ENCODE measurements at places on chromosomes 16 and 17. TPM values are rescaled to one million over a fixed set of nuclear protein-coding genes. Genes with fewer than 3 reads are reported as not detected.

The SLFN13 gene
- 7.7 TPM for total RNA-seq

The PRDM7 gene
- total RNA-seq, result not detected

The ALOX15B gene
- 0.06 TPM for total RNA-seq

The MVD gene
- total RNA-seq, result 39.5 TPM

The CCDC40 gene
- 6.9 TPM for total RNA-seq

The TMEM88 gene
- 2.7 TPM for total RNA-seq

The TP53TG3B gene
- not detected for total RNA-seq

DNA sequence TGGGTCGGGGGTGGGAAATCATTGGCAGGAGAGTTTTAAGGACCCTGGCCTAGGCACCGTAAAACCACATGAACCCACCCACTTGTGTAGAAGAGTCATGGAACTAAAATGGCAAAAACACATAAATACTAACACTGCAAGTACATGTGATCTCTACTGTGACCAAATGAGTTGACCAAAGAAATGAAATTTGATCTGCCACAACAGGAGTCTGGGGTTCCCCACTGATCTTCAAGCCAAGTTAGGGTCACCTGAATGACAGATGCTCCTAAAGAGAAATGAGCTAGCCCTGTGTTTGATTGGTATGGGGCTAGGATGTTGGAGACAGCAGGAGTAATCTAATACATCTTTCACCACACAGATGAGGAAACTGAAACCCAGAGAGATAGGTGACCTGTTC lies 21.5 kb upstream of the SKAP1 start:
- no peak for DNase-seq

DNA sequence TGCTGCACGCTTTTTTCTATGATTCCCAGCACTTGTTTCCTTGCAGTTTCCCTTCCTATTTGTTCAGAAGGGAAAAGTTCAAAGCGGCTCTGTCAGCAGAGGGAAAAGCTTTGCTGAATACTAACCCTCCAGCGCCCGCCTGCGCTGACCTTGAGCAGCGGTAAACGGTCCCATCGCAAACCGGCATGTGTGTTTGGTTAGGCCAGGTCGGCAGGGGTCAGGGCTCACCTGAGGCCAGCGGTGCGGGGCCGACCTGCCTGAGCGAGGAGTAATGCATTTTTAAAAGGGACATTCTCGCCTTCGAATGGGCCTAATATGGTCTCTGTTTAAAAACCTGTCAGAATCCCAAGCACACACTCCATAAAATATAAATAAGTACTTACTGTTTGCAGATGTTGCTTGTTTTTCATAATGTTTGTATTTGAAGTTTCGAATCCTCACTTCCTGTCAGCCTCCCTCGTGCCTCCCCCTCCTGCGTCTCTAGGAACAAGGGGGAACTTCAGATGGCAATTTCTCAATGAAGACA lies 110.1 kb downstream of the IRX3 start:
- no peak for DNase-seq

- DNase-seq, result no peak
Observed at GRCh38 chr16:66304961-66305360, 61.5 kb upstream of the CDH5 start.

- DNase-seq, result no peak
Observed at GRCh38 chr17:58268326-58268725, 12.4 kb downstream of the MPO start.

GRCh38 chr16:22317001-22317530 lies 19.9 kb downstream of the POLR3E start:
- no peak for DNase-seq

DNA sequence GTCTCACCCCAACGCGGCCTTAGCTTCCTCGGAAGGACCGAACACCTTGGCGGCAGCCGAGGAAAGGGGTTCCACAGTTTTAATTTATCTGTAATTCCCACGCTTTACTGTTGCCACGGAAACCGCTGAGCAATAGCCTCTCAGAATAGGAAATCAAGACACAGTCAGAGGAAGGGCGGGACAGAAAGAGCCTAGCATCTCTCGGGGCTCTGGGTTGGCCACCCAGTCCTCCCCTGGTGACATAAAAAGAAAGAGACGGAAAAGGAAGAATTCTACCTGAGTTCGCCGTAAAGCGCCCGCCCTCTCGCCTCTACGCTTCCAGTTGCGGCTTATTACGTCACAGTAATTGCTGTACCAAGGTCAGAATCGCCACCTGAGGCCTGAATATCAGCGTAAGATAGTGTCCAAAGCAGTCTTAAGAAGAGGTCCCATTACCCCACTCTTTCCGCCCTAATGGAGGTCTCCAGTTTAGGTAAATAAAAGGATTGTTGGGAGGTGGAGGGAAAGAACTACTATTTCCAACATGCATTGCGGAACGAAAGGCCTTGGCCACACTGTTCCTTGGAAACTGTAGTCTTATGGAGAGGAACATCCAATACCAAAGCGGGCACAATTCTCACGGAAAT lies 761 bp upstream of the NBR1 start:
- peak; percentile 86 for DNase-seq

DNA sequence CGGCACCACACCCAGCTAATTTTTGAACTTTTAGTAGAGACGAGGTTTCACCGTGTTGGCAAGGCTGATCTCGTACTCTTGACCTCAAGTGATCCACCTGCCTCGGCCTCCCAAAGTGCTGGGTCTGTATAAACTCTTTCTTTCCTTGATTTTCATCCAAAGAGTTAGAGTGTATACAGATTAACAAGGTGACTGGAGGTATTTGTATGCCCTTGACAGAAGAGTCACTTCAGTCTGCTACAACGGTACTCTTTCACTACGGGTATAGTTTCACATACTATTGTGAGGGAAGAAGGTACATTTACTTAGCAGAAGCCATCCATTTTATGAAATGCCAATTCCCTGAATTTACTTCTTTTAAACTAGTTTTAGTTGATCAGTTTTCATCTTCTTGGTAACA lies 32.5 kb downstream of the PPM1E start:
- DNase-seq, result no peak

DNA sequence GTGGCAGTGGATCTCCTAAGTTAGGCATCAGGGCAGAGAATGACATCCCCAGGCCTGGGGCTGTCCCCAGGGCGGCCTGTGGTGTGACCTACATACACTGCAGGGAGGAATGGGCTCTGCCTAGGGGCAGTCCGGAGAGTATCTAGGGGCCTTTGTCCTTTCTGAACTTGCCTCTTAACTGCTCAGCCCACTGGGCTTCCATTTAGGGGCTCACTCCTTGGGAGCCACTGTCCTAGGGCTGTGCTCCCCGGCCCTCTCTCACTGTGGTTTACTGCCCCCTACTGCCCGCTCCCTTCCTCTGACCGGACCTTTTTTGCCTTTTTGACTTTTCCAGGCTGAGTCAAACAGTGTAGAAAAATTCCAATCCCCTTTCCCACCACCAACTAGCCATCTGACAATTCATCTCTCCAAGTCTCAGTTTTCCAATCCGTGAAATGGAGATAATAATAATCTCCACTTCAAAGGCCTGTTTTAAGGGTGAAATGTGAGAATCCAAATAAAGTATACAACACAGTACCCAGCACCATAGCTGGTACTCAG lies 66.8 kb downstream of the DNAH3 start:
- no peak for DNase-seq

GRCh38 chr16:1865902-1866690 lies 5.9 kb downstream of the MEIOB start:
- no peak for DNase-seq

DNA sequence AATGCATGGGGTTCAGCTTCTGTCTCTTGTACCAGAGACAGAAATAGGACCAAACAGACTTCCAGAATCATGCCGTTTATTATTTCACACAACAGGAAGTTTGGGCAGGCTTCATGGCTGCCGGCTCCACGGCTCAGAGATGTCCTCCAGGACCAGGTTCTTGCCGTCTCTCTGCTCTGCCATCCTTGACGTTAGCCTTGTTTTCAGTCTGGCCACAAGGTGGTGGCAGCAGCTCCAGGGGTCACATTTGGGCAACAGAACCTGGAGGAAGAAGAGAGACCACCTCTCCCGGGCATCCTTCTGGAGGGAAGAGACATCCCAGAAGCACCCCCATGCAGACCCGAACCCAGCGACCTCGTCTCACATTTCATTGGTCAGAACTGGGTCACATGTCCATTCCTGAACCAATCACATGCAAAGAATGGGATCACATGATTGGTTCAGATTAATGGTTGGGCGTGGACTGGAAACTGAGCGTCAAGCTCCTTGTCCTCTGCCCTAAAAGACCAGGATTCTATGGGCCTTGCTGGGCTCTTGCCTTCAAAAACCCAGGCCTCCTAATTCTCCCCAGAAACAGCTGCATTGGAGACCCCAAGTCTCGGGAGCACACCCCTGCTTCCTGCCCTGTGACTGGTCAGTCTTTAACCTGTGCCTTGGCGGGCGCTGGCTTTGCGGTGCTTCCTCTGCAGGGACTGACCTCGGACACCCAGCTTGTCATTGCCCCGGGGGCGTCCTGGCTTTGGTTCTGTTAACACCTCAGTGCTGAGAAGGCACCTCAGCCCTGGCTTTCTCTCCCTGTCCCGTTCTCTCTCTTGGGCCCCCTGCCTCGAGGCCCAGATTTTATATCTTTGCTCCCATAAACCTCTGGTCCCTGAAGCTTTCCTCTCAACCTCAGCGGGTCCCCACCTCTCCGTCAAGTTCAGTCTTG lies 63.3 kb downstream of the IRF8 start:
- DNase-seq, result no peak

DNA sequence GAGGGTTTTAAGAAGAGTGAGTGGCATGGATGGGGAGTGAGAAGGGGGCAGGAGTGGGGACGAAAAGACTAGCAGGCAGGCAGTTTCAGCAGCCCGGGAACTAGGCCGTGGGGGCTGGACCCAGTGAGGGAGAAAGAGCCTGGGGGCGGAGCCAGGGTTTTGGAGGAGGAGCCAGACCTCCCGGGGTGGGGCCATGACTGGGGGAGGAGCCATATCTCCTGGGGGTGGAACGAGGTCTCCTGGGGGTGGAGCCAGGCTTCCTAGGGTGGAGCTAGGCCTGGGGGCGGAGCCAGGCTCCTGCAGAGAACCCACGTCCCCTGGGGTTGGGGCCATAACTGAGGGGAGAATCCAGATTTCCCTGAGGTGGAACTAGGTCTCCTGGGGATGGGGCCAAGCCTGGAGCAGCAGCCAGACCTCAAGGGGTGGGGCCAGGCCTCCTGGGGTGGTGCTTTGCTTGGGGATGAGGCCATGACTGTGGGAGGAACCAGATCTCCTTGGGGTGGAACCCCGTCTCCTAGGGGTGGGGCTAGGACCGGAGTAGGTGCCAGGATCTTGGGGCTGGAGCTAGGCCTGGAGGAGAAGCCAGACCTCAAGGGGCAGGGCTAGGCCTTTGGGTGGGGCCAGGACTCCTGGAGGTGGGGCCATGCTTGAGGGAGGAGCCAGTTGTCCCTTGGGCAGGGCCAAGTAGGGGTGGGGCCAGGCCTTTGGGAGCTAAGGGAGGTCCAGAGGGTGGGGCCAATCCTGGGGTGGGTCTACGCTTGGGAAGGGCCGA lies 41.7 kb upstream of the JPH3 start:
- no peak for DNase-seq

- DNase-seq, result no peak
Observed at GRCh38 chr17:65058593-65058992, 2.1 kb upstream of the GNA13 start.

GRCh38 chr17:64780096-64781013 lies 118.2 kb upstream of the SMURF2 start:
- peak; percentile 9 for DNase-seq

DNA sequence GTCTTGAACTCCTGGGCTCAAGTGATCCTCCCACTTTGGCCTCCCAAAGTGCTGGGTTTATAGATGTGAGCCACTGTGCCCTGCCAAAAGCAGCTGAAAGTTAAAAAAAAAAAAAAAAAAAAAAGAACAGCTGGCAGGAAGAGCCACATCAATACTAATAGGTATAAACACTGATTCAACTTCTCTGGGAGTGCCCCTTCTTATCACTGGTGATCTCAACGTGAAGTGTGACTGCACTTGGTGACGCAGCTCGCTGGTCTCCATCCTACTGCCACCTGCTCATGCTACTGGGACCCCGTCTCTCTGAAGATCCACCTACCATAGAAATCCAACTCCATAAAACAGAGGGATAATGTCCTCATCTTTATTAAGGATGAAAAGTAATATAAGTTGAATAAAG lies 40.8 kb downstream of the RNF157 start:
- DNase-seq, result no peak

DNA sequence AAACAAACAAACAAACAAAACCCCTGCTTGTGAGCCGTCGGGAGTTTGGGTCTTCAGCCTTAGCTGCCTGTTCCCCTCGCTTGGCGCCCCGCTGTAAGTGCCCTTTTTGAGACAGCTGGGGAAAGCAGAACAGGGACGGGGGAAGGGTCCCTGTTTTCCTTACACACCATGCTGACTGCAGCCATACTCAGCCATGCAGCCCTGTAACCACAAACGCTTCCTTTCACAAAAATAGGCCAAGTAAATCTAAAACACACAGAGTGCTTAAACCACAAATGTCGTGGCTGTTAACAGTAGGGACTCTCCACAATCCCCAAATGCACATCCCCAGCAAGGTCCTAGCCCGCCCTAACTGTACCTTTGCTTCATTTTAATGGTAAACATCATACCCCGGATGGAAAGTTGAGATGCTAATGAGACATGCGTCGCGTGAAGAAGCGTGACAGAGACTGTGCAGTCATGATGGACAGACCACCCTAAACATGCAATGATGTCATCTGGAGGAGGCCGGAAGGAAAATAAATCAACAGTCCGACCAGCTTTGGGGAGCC lies 129.9 kb downstream of the MGAT5B start:
- no peak for DNase-seq

GRCh38 chr16:75971334-75971733 lies 245.0 kb upstream of the CPHXL start:
- DNase-seq, result no peak

DNA sequence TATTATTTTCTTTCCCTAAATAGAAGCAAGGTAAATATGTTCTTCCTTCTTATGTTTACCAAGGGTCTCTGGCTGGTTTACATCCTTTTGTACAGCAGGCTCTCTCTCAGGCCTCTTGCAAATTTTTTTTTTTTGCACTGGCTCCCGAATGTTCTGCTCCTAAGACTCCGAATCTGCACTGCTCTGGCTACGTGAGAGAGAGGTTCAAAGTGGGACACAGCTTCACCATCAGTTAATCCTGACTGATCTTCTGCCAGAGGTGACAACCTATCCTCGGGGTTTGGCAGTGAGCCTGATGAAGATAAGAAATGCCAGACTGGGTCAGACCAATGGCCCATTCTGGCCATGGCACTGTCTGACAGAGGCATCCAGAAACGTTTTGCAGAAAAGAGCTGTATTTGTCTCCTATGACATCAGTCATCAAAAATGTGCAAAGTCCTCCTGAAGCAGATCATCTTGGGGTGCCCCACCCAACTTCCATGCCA lies 136.9 kb downstream of the GRIN2A start:
- no peak for DNase-seq

DNA sequence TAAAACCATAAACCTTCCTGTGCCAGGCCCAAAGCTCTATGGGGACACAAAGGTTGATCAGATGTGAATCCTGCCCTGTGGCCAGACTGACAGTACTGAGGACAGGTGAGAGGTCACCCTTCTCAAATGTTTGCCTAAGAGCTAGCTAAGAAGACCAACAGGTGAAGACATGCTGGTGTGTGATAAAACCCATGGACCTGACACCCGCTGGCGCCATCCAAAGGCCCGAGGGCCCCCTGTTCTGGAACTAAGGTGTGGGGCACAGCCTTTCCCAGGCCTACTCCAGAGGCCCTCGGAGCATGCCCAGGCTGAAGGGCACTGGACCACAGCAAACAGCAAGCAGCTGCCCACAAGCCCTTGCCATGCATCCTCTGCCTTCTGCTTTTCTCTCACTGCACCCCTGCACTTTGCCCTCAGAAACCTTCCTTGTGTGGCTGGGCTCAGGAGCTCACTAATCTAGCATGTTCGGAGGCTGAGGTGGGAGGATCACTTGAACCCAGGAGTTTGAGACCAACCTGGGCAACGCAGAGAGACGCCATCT lies 5.2 kb upstream of the CDK3 start:
- DNase-seq, result no peak
